Esophagus mucosa (tissue), 1 donor: ENCODE measurements at places on chromosomes 1 and 21. TPM values are rescaled to one million over a fixed set of nuclear protein-coding genes. Genes with fewer than 3 reads are reported as not detected.

- no peak for ATAC-seq
Observed at GRCh38 chr1:151384584-151384983, 12.1 kb upstream of the SELENBP1 start.

PLEKHN1 gene
- 26.4 TPM for total RNA-seq

GNG4 gene
- total RNA-seq, result 7.2 TPM

- peak; percentile 64 for ATAC-seq
Observed at GRCh38 chr1:58596631-58597052, 19.6 kb upstream of the TACSTD2 start.

- no peak for ATAC-seq
Observed at GRCh38 chr1:110208916-110209645, 1.0 kb upstream of the KCNC4 start.

BCAN gene
- total RNA-seq, result not detected

GRCh38 chr1:49307457-49307856 is 530.8 kb upstream of the BEND5 start:
- no peak for ATAC-seq
